Stimulated activated CD4-positive, alpha-beta T cell treated with anti-CD3 and anti-CD28 coated beads, Interleukin-12 subunit alpha, Interleukin-12 subunit beta, amount 100 ng/mL, for 24 hours (primary cell): ENCODE measurements at places on chromosomes 2 and 18.

- no peak for DNase-seq
These were observed 447.5 kb downstream of the BCL11A start for GRCh38 chr2:60105906-60106305.

DNA sequence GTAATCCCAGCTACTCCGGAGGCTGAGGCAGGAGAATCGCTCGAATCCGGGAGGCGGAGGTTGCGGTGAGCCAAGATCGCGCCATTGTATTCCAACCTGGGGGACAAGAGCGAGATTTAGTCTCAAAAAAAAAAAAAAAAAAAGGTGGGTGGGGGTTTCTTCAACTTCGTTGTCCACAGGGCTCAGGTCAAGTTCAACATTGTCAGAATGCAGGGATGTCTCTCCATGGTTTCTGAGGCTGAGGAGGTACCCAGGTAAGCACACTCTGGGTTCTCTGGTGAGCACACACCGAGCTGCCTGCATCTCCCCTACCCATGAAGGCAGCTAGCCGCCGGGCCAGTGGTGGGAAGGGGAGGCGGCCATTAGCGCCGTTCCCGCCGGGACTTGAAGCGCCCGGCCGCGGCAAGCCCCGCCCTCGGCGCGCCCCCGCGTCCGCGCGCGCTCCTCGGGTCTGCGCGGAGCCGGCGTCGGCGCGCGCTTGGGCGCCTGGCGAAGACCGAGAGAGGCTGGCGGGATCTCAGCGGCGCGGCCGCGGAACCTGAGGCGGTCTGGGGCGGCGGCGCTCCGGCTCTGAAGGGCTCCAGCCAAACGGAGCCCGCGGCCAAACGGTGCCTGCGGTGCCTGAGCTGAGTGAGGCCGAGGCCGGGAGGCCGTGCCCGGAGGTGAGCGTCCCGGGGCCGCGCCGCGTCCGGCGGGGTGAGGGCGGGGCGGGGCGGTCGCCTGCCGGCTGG is at the start of gene UBXN2A:
UBXN2A (plus strand) TSS at position 477 of the 731 bp plus-strand sequence. CDS start 17,852 bp downstream, outside the sequence.
- DNase-seq, result peak; percentile 46

GRCh38 chr2:137380610-137381009 is 583.7 kb upstream of the HNMT start:
- no peak for DNase-seq

- DNase-seq, result no peak
These were observed 157.0 kb upstream of the CBLN2 start for GRCh38 chr18:72700961-72701710.

DNA sequence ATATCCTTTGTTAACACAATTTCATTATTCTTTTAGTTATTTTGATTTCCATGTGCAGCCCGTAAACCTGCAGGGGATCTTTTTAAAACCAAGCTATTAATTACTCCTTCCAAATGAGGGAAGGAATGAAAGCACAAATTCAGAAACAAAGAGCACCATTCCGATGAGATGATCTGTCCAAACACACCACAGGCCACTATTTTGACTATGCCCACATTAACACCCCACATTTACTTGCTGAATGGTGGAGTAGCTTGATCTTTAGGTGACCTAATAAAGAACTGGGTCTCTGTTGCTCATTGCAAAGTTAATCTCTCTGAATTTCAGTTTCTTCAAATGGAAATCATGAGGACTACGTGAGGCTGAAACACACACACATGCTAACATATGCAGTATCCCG is 218.0 kb downstream of the IRS1 start:
- no peak for DNase-seq

DNA sequence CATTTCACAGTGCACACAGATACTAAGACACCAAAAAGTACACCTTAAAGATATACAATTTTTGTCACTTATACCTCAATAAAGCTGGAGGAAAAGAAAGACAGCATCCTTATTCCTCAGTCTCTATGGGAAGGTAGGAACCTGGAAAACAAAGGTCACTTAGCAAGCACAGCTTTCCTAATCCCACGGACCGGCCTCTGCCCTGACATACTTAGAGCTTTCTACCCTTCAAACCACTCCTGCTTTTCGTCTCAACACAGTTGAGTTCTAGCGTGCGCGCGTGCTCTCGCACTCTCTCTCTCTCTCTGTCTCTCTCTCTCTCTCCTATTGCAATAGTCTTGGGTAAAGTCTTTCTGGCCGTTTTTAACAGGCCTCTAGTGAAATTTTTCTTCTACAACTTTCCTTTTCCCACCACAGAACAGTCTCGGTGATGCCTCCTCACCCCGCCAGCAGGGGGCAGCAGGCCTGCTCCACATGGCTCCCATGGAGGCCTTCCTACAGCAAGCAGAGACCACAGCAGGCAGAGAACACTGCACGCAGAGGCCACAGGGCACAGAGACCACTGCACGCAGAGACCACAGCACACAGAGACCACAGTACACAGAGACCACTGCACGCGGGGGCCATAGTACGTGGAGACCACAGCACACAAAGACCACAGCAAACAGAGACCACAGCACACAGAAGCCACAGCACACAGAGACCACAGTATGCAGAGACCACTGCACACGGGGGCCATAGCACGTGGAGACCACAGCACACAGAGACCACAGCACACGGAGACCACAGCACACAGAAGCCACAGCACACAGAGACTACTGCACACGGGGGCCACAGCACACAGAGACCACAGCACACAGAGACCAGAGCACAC is 106.9 kb downstream of the FBXO15 start:
- peak; percentile 59 for DNase-seq

DNA sequence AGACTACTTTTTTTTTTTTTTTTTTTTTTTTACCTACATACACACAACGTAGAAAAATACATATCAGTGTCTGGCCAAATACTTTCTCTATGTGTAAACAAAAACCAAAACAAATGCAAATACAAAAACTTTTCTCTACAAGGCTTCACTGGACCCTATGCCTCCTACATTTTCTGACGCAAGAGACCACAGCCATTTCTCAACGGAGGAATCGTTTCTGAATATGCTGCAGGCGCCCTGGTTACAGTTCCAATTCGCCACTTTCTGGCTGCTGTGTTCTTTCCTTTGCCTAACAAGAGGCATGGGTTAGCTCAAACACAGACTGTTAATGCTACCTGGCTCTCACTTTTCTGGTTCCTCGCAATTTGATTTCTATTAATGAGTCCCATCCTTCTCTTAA is 96.4 kb downstream of the EPB41L3 start:
- DNase-seq, result no peak

- DNase-seq, result no peak
These were observed 76.2 kb downstream of the CHRNA1 start for GRCh38 chr2:174688079-174688478.

DNA sequence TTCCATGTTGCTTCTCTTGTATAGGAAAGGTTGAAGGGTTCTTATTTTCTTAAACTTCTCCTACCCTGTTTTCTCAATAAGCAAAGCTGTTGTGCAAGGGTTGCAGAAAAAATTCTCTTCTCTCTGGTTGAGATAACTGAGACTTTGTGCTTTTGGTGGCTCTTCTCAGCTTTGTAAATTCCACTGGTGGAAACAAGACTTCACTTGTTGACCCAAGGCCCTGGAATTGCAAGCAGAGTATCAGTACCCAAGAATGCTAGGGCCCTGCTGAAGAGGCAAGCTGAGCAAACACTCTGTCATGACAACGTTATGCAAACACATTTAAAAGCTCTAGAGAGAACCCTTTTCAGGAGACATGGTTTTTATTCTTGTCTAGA is 294.7 kb upstream of the EPAS1 start:
- no peak for DNase-seq

GRCh38 chr2:217943446-217944321 is 59.1 kb downstream of the TNS1 start:
- no peak for DNase-seq

- DNase-seq, result no peak
These were observed 196.4 kb upstream of the HDAC4 start for GRCh38 chr2:239597216-239597615.

- DNase-seq, result peak; percentile 15
These were observed 163.6 kb upstream of the ZNF516 start for GRCh38 chr18:76658627-76659026.

DNA sequence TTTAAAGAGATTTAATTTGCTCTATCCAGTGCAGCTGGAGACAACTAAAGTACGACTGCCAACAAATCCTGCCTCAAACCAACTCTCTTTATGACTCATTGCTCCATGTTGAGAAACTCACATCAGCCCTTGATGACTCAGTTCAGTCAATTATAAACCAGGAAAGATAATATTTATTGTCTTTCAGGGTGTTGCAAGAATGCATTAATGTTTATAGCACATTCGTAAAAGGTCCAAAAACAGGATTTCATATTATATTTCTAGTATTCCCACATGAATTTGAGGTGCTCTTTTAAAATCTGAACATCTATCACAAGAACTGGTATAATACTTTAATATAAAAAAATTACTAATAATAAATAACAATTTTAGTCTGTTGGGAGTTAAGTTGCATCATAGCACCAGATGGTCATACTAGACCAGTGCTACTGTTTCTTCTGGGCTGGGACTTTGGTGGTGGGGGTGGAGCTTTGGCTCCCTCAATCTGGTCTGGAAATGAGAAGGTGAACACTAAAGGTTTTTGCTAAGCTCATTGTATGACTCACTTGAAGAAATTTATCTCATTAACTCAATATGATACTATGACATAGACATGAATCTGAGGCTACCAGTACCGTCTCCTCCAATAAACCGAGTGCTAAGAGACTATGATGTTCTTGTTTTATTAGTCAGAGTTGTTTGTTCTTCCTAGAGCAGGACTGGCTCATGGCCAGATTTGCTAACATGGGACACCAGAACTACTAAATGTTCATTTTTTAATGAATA is 26.6 kb upstream of the MAP3K20 start:
- DNase-seq, result no peak

DNA sequence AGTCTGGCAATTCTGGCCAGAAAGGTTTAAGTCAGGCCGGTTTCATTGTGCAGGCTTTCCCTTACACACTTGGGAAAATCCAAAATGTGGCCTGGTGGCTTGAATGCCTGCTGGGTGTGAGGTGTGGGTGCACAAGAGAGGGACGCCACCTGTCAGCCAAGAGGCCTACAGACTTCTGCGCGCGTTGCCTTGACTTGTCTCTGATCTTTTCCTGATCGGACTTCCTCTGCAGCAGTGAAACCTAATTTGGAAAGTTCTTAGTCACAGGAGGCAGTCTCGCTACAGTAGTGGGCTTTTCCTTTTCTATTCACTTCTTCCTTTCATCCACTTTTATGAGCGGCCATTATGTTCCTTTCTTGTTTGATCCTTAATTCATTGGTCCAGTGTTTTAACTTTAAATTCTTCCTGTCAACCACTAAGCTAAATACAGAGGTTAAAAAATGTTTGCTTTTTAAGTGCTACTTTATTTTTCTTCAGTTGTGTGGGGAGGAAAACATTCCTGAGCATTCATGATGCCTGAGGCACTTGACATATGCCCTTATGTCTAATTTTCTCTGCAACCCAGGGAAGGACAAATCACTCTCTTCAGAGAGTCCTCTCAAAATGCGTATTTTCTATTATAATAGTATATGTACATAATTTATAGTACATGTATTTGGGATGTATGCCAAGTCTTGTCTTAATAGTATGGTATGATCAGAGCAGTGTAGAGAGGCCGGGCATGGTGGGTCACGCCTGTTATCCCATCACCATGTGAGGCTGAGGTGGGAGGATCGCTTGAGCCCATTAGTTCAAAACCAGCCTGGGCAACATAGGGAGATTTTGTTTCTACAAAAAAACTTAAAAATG is 128.9 kb downstream of the WDSUB1 start:
- no peak for DNase-seq

GRCh38 chr2:86671337-86671981 is 47.8 kb upstream of the RNF103 start:
- no peak for DNase-seq

- DNase-seq, result no peak
These were observed 151.2 kb upstream of the HS6ST1 start for GRCh38 chr2:128469875-128470274.

- DNase-seq, result no peak
These were observed 268.1 kb upstream of the ATP5MC3 start for GRCh38 chr2:175449616-175450015.

GRCh38 chr2:45882707-45883602 is 231.5 kb downstream of the PRKCE start:
- no peak for DNase-seq

DNA sequence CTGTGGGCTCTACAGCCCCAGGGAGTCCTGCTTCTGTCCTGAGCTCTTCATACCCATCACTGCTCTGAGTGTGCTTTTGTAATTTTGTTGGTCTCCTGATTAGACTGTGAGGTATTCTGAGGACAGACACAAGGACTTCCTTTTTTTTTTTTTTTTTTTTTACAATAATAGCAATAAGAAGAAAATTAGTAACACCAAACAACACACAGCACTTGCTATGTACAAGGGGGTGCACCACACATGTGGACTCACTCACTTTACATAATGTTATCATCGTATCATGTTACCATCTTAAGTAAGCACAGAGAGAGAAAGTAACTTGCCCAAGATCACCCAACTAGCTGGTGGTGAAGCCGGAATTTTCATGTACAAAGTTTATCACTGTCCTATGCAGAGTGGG is 34.6 kb downstream of the MBP start:
- no peak for DNase-seq

DNA sequence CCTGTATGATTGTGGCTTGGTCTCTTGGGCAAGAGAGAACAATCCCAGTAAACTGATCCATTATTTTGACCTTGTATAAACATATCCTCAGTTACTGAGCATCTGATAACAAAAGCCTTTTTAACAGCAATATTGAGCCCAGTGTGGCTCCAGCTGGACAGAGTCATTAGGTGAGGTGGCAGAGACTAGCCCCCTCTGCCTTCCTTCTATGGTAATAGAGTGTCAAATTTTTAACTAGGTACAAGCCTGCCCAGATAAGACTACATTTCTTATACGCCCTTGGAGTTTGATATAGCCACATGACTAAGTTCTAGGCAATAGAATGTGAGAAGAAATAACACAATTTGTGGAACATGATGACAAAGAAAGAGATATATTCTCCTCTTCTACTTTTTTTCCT is 56.2 kb downstream of the HNMT start:
- no peak for DNase-seq

- no peak for DNase-seq
These were observed 494.5 kb upstream of the MAP2 start for GRCh38 chr2:208929139-208929864.

GRCh38 chr2:12430407-12431133 is 286.2 kb upstream of the TRIB2 start:
- peak; percentile 17 for DNase-seq

DNA sequence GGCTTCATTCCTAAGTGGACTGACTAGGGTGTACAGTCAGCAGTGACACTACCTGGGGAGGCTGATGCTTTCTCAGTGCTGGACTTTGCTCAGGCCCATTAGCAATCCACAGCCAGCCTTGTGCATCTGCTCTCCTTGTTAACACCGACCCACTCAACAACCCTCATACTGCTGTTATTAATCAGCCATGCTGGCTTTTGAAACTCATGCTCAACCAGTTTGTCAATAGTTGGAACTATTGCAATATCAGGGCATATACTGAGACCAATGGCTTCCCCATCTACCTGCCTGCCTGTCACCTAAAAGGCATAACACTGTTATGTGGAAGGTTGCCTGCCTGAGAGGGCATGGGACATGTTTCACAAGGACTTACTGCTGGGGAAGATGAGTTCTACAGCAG is 39.4 kb downstream of the GAD1 start:
- no peak for DNase-seq

DNA sequence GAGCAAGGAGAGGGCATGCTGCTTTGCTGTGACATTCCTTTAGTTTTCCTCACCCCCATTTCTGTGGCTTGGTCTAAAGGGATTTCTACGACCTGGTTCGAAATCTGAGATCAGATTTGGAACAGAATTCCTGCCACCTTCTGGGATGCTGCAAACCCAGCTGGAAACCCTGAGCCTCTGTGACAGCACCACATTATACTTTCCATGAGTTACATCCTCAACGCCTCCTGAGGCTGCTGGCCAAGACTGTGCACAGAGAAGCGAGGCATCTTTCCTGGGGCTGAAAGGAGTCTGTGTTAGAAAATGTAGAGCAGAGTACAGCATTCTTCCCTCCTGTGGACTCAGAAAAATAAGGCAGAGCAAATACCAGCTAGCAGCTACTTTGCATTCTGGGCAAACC is 138.1 kb upstream of the CHAC2 start:
- no peak for DNase-seq
